ENCODE measurements at places on chromosomes 7 and 10. TPM values are rescaled to one million over a fixed set of nuclear protein-coding genes. Genes with fewer than 3 reads are reported as not detected.

Gene NKX1-2
- not detected for total RNA-seq

Gene SPDYE6
- not detected for total RNA-seq

Gene DNAJC12
- total RNA-seq, result 9.6 TPM

Gene STAG3
- 1.1 TPM for total RNA-seq

Gene VSTM2A
- not detected for total RNA-seq

Gene KIAA1217
- 2.3 TPM for total RNA-seq

Gene FAM237B
- under 0.01 TPM for total RNA-seq

Gene CCDC71L
- total RNA-seq, result 15.1 TPM

Gene PLCE1
- 1.2 TPM for total RNA-seq

Gene ADAMTS14
- 4.2 TPM for total RNA-seq

Gene FXYD4
- not detected for total RNA-seq

Gene CPXM2
- total RNA-seq, result 15.5 TPM

Gene ZKSCAN1
- total RNA-seq, result 35.3 TPM

Gene SMNDC1
- 5.0 TPM for total RNA-seq

Gene NACAD
- total RNA-seq, result 0.38 TPM

Gene ARHGEF35
- 1.5 TPM for total RNA-seq

Gene UPK3B
- total RNA-seq, result not detected

Gene AGAP4
- total RNA-seq, result 3.4 TPM

Gene PILRA
- total RNA-seq, result under 0.01 TPM

Gene ADGRA1
- not detected for total RNA-seq

Gene BLNK
- total RNA-seq, result not detected

Gene GRID1
- not detected for total RNA-seq

Gene PRSS37
- total RNA-seq, result not detected

Gene MET
- total RNA-seq, result 67.1 TPM

Gene NPY
- not detected for total RNA-seq

Gene JAKMIP3
- under 0.01 TPM for total RNA-seq

Gene ACBD7
- total RNA-seq, result 0.85 TPM

Gene TAS2R4
- 0.19 TPM for total RNA-seq

Gene ZPBP
- total RNA-seq, result not detected

Gene CYP3A5
- total RNA-seq, result under 0.01 TPM

Gene SLC26A3
- total RNA-seq, result not detected

Gene SPRN
- 0.38 TPM for total RNA-seq

Gene CLDN12
- 62.6 TPM for total RNA-seq

Gene FANK1
- 5.4 TPM for total RNA-seq

Gene IGF2BP3
- 20.3 TPM for total RNA-seq

Gene TMEM176B
- total RNA-seq, result not detected

Gene HOXA1
- total RNA-seq, result not detected

Gene OR9A4
- total RNA-seq, result not detected

Gene OPALIN
- not detected for total RNA-seq

Gene MYO3A
- total RNA-seq, result not detected

Gene TEX47
- not detected for total RNA-seq

Gene LIPN
- total RNA-seq, result not detected

Gene INA
- 1.2 TPM for total RNA-seq
